ENCODE measurements at places on chromosomes 13 and 19. TPM values are rescaled to one million over a fixed set of nuclear protein-coding genes. Genes with fewer than 3 reads are reported as not detected.

GRCh38 chr19:55674459-55674840 is 576 bp upstream of the EPN1 start:
- no peak for DNase-seq

- DNase-seq: no peak
Observed at GRCh38 chr13:98563071-98563470, 13.8 kb downstream of the STK24 start.

The LIG1 gene
- polyA plus RNA-seq: 58.0 TPM

- peak; percentile 27 for DNase-seq
Observed at GRCh38 chr13:36920616-36921185, 663 bp upstream of the SMAD9 start.

GRCh38 chr19:20453425-20453935 is 112.1 kb downstream of the ZNF737 start:
- no peak for DNase-seq

DNA sequence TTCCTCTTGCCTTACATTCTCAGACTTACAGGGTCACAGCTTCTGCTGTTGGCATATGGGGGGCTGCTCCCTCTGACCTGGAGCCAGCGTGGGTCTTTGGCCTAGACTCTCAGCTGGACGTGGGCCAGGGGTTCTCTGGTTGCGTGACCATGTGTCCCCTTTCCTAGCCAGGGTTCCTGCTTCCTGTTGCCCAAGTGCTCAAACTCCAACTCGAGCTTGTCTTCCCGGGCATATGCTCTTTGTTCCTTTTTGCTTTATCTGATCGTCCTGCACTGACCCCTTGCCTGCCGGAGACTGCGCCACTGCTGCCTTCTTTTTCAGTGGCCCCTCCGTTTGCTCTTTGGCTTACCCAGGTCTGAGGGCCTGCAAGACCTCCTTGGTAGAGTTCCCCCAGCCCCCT is 25.3 kb upstream of the GPR183 start:
- no peak for DNase-seq

The SIGLEC14 gene
- polyA plus RNA-seq: not detected

GRCh38 chr13:90315061-90315460 is 1032.4 kb upstream of the MIR17HG start:
- no peak for DNase-seq

The FLT1 gene
- 48.6 TPM for polyA plus RNA-seq
